ENCODE measurements at places on chromosomes 12 and 14.

- no peak for DNase-seq
Measured at GRCh38 chr12:774051-774614, 21.8 kb downstream of the WNK1 start.

DNA sequence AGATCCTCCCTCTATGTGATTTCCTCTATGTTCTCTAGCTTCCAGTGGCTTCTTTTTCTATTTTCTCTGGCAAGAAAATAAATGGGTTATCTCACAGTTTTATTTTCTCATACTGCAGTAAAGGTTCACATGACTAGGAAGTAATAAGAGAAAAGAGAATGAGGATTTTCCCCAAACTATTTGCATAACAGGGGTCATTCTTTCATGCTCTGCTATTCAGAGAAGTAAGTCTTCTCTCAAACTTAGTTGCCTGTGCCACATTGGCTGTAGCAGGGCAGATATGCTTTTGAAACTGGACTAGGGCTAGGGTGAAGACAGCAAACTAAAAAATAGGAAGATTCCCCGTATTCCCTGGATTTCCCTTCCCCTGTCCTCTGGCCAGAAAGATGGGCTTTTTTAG lies 57.4 kb downstream of the ACSM4 start:
- no peak for DNase-seq

- peak; percentile 81 for DNase-seq
Measured at GRCh38 chr14:50830044-50830931, 674 bp downstream of the NIN start.

- no peak for DNase-seq
Measured at GRCh38 chr12:120367233-120367923, 1.6 kb downstream of the MSI1 start.

DNA sequence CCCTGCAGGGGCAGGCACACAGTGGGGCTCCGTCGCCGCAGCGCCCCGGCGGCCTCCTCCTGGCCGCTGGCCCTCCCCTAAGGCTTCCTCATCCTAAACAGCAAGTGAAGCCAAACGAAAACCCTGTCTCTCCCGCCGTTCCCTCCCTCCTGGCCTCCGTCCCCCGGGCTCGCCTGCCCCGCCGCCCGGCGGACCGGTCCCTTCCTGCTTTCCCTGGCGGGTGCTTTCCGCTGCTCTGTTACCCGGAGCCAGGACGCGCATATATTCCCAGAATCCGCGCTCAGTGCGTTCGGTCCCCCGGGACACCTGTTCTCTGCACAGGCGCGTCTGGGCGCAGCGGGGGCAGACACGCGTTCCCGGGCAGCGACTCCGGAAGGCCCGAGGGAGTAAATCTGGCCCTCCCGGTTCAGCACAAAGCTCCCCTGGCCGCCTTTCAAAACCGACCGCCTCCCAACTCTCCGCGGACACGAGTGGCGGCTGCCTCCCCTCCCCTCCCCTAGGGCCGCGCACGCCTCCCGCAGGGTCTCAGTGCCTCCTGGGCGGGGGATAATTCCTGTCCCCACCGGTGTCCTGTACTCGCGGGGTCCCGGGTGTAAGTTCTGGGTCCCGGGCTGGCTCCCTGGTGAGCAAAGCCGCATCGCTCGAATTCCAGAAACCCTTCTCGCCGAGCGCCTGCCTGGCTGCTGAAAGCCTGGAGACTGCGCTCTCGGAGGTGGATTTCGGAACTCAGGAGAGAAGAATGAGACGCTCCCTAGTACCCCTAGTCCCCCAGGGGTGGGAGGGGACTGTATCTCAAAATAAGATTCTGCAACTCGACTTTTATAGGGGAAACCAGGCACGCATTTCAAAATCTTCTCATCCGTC lies 21.4 kb upstream of the CEP170B start:
- no peak for DNase-seq

- no peak for DNase-seq
Measured at GRCh38 chr14:95188380-95188779, 31.1 kb upstream of the DICER1 start.

GRCh38 chr12:114691763-114692185 lies 7.8 kb upstream of the TBX3 start:
- no peak for DNase-seq

DNA sequence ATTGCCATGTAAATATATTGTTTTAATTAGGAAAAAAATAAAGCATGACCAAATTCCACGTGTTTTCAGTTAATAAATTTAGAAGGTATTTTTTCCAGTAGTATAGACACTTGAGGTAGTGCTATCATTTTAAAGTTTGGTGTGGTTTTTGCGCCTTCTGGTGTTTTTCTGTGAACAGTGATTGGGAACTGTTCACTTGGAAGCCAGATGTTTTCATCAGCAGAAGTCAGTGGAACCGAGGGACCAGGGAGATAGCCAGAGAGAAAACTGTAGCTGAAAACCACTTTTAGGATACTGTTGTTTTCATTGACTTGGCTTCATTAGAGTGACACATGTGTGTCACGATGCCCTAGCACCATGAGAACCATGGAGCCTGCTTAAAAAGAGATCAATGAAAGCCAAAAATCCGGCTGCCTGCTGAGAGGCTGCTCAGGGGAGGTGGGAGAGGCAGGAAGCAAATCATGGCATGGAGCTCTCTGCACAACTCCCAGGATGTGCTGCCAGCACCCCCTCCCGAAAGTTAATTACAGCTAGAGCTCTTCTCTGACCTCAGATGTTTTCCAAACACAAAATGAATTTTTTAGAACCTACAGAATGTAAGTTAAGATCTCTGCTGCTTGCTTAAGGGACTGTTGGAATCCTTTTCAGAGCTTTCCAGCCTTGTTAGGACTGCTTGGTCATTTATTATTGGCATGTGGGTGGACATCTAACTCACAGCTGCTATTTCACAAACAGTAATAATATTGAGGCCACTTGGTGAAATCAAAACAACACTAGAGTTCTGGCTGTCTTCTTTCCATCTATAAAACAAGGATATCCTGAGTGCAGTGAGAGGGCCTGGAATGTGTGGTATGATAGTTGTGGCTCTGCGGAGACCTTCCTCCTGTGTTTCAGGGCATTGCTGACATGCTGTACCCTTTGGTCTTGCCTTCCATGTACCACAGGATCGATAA lies 192.3 kb downstream of the ANO4 start:
- DNase-seq, result no peak

- no peak for DNase-seq
Measured at GRCh38 chr12:71536939-71537622, 97.5 kb downstream of the LGR5 start.

DNA sequence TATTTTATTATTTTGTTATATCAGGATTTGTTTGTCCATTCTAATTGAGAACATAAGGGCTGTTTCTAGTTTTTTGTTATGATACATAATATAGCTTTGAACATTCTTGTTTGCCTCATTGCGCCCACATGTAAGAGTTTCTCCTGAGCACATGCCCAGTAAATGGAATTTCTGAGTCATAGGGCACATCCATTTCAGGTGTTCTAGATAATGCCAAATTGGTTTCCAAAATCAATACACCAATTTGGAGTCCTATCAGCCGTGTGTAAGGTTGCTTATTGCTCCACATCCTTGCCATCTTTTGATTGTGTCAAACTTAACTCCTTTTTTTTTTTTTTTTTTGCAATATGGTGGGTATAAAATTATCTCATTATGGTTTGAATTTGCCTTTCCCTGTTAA lies 97.9 kb upstream of the RESF1 start:
- DNase-seq, result no peak

GRCh38 chr12:127429551-127430285 lies 837.3 kb upstream of the TMEM132C start:
- DNase-seq, result no peak

DNA sequence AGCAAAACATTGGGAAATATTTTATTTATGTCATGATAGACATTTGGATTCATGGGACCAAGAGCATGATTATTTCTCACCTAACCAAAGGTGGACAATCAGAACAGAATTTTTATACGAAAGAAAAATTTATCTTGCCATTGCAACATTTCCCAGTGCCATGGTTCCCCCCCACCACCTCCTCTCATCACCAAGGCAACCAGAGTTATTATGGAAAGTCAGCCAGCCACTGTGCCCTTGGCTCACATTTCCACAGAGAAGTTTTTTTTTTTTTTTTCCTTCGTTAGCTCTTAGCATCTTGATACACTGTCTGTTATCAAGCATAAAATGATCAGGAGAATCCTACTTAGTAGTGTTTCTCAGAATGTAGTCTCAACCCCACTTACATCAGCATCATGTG lies 176.4 kb upstream of the TMTC1 start:
- DNase-seq, result no peak

DNA sequence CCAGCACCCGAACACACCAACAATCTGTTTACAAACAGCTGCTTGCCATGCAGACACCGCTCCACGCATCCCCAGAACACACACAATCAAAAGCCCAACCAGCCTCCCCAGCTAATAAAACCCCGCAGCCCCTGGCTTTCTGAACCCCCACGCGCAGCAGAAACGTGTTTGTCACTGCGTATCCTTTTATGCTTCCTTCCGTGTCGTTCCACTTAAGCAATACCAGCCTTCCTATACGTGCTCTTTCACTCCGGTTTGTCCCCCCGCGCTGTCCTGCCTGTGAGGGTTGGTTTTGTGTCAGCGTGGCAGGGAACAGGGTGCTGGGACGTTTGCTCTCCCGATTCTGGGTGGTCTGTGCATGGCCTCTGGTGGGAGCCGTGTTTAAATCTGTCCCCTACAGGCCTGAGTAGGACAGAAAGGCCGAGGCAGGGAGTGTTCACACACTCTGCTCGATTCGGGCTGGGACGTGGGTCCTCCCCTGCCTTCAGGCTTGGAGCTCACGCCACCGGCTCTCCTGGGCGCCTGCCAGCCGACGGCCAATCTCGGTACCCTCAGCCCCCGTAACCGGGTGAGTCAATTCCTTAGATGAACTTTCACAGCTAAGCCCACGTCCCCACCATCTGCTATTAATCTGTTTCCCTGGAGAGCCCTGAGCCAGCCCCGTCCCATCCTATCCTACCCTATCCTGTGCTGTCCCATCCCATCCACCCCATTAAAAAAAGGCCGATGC lies 60.0 kb downstream of the NOC4L start:
- DNase-seq, result no peak

DNA sequence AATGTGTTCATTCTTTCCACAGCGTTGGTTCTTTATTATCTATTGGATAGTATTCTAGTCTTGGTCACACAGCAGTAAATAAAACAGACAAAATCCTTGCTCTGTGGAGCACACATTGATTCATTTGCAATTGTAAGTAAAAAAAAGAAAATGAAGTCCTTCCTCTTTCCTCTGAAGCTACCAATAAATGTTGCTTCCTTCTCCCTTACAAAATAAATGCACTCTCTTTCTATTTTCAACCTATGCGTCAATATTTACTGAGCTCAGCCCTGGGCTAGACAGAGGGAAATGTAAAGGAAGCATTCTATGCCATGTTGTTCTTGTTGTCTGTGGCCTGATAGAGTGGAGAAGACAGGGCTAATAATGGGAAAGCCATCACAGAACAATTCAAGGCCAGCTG lies 2.9 kb downstream of the ABHD12B start:
- DNase-seq, result no peak

Measured in naive thymus-derived CD8-positive, alpha-beta T cell (primary cell).